ENCODE measurements at places on chromosomes 4 and X. TPM values are rescaled to one million over a fixed set of nuclear protein-coding genes. Genes with fewer than 3 reads are reported as not detected.

The TMPRSS11D gene
- not detected for total RNA-seq

- no peak overlapping the region for H3K4me3 ChIP-seq
- no peaks in the 10 kb centered on the region for H3K36me3 ChIP-seq
- no peaks in the 10 kb centered on the region for H3K4me1 ChIP-seq
- no peak overlapping the region for H3K27ac ChIP-seq
Observed at GRCh38 chrX:31260351-31260750, 188.5 kb upstream of the FTHL17 start.

- no peak for DNase-seq
- H3K27me3 ChIP-seq: peaks cover 8% of the 10 kb centered on the region
- no peak overlapping the region for H3K27ac ChIP-seq
- H3K4me1 ChIP-seq: no peaks in the 10 kb centered on the region
Observed at GRCh38 chr4:110224812-110225211, 26.4 kb upstream of the ELOVL6 start.

DNA sequence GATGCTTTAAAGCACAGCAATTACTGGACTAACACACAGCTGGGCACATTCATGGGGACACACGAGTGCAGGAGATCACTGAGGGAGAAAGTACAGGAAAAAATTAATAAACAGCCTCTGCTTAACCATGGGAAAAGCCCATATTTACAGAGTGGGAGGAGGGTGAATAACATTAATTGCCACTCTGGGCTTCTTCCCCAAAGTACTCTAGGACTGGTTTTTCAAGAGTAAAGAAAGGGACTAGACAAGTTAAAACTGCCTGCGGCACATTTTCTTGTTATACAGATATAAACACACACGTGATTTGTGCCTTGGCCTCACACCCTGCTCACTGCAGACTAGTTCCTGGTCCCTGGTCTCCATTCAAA is 179.7 kb upstream of the TET2 start:
- H3K4me1 ChIP-seq: peaks cover 31% of the 10 kb centered on the region
- peak overlapping the region; percentile 92 for H3K27ac ChIP-seq
- H3K36me3 ChIP-seq: peaks cover 23% of the 10 kb centered on the region
- no peak for DNase-seq
- H3K4me3 ChIP-seq: peak overlapping the region; percentile 78
- peaks cover 6% of the 10 kb centered on the region for H3K27me3 ChIP-seq

The LRAT gene
- total RNA-seq: not detected

- peaks cover 27% of the 10 kb centered on the region for H3K27me3 ChIP-seq
- H3K27ac ChIP-seq: no peak overlapping the region
- DNase-seq: no peak
- H3K4me3 ChIP-seq: no peak overlapping the region
Observed at GRCh38 chr4:140757232-140757630, 1.0 kb upstream of the TBC1D9 start.

The CLNK gene
- 0.70 TPM for total RNA-seq

DNA sequence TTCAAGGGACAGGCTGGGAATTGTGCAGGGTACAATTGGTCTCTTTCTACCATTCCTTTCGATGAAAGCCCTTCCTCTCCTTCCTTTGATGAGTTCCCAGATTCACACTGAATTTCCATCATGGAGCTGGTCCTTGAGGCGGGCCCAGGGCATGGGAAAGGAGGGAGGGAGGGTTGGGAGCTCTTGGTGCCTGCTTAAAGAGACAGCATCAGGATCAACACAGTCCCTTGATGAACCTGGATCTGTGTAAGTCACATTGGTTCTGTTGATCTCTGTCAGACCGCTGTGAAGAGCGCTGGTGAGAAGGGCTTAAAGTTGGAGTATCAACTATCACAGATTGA is 4.4 kb downstream of the PLP1 start:
- H3K4me3 ChIP-seq: no peak overlapping the region
- no peaks in the 10 kb centered on the region for H3K36me3 ChIP-seq
- no peak overlapping the region for H3K27ac ChIP-seq
- H3K27me3 ChIP-seq: peaks cover 11% of the 10 kb centered on the region
- no peak for DNase-seq

GRCh38 chr4:139523076-139523475 is 32.9 kb downstream of the SETD7 start:
- no peak overlapping the region for H3K4me3 ChIP-seq
- peaks cover 23% of the 10 kb centered on the region for H3K4me1 ChIP-seq
- no peak overlapping the region for H3K27ac ChIP-seq
- no peaks in the 10 kb centered on the region for H3K36me3 ChIP-seq

The GPC3 gene
- not detected for total RNA-seq

The SMIM43 gene
- not detected for total RNA-seq

Measured in natural killer cell treated with Interleukin-12 subunit alpha and Interleukin-12 subunit beta and Interleukin-15 and Interleukin-18, amount 100 ng/mL, for 72 hours (primary cell).